DMS79 treated with DMSO at 0.1 percent for 48 hours (cell line): ENCODE measurements at places on chromosomes 6 and 20.

DNA sequence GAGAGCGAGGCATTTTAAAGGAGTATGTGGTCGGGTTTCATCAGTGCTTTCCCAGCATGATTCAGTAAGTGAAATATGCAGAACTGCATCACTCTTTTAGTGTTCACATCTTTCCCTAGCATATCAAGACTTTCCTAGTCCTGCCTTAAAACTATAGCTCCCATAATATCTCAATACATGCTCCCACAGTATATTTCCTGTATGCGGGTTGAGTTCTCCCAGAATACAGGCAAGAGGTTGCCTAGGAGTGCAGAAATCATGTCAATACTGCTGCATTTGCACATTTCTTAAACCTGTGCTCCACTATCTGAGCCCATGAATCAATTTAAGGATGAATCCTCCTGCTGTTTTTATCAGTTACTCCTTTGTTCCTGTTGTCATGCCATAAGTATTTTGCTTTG is 386.6 kb upstream of the SLC35B3 start:
- DNase-seq: no peak

DNA sequence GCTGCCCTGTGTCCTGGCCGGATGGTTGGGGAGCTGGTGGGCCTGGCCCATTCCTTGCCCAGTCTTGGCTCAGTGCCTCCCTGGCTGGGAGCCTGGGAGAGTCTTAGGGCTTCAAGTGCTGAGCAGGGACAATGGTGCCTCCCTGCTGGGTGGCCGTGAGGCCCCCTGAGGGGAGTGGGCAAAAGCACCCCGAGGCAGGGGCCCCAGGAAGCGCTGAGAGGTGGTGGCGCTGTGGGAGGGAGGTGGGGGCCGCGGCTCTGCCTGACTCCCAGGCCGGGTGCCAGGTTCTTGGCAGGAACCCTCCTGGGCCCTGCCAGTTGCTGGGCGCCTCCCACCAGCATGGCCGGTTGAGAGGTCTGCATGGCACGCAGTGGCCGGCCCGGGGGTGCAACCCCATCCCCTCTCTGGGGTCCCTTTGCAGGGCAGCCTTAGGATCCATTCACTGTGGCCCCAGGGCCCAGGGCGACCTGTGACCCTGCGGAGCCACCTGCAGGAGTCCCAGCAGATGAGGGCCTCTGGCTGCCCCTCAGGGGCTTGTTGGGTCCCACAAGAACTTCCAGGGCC is 9.2 kb upstream of the RPS21 start:
- DNase-seq: peak; percentile 8

DNA sequence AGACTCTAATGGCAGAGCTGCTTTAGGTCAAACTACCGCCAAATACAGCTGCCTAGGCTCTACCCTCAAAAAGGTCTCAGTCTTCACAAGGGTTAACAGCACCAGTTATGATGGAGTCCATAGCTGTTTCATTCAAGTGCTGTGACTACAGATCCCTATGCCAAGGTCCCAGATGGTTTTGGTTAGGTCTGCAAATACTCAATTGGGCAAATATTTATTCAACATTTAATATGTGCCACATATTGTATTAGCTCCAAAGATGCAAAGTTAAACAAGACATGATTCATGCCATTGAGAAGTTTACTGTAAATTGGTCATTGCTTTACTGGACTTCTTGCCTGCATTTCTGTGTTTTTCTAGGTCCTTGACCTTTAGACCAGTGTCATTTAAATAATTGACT is 55.8 kb upstream of the TFAP2D start:
- DNase-seq: no peak

- no peak for DNase-seq
Measured at GRCh38 chr6:116666869-116667268, 1.7 kb downstream of the ZUP1 start.

DNA sequence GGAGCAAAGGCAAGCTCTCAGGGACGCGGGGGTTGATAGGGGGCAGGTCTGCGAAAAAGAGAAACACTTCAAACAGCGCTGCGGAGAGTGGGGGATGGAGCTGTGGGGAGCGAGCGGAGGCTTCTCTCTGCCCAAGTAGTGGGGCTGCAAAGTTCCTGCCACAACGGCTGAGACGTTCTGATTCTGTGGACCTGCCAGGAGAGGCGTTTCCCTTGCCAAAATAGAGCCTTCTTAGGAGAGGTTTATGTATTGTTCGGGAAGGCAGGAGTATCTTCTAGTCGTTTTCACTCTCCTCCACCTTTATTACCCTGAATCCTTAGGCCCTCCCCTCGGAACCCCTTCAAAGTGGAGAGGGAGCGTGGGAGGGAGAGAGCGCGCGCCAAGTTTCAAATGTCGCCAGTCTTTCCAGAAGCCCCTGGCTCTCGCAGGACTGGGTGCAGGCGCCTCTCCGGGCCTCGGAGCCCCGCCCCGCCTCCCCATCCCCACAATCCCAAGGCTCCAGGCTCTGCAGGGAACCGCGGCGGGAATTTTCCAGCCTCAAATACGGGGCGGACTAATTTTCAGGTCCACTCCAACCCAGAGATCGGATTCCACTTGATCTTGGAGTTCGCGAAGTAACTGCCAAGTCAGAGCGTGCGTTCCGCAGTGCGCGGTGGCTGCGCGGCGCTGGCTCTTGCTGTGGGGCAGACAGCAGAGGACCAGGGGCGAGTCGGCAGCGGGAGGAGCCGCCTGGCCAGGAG is 10.0 kb upstream of the POU3F2 start:
- DNase-seq: no peak

GRCh38 chr20:24289737-24290481 is 179.5 kb upstream of the SYNDIG1 start:
- DNase-seq: no peak

- DNase-seq: no peak
Measured at GRCh38 chr20:36122931-36123288, 31.6 kb upstream of the EPB41L1 start.
